Non-pigmented ciliary epithelial cell (primary cell): ENCODE measurements at places on chromosomes 6 and 20.

- no peak for DNase-seq
Observed at GRCh38 chr6:37429352-37429750, 3.7 kb upstream of the CMTR1 start.

DNA sequence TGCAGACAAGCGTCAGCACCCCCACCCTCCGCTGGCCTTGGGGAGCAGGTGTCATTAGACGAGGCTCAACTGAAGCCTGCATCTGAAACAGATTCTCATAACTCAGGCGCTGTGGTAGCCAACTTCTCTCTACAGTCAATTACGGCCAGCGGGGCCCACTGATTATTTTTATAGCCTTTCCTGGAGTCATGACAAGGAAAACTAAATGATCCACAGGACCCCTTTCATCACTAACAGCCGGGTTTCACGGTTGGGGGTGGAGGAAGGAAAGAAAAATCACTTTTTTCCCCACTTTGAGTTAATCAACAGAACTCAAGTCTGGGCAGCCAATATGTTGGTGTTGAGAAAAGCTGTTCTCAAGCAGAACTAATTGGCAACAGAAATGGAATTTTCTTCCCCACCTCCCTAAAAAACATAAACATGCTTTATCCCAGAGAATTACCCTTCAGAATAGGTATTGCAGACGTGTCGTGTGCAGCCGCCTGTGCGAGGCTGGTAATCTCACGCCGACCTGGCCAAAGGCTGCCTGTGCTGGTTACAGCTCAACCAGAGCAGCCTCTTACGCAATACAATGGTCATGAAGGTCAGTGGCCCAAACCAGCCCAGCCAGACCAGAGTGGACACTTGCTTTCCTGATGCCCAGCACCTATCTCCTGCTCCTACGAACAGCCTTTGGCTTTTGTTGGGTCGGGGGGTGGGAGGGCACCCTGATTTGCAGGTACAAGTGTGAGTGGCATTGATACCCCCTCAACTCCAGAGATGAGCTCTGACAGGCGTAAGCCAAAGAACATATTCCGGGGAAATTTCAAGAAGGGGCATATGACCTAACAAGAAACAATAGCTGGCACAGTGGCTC is 11.0 kb downstream of the RIPOR3 start:
- DNase-seq, result no peak

- no peak for DNase-seq
Observed at GRCh38 chr6:129055796-129056195, 172.9 kb downstream of the LAMA2 start.

DNA sequence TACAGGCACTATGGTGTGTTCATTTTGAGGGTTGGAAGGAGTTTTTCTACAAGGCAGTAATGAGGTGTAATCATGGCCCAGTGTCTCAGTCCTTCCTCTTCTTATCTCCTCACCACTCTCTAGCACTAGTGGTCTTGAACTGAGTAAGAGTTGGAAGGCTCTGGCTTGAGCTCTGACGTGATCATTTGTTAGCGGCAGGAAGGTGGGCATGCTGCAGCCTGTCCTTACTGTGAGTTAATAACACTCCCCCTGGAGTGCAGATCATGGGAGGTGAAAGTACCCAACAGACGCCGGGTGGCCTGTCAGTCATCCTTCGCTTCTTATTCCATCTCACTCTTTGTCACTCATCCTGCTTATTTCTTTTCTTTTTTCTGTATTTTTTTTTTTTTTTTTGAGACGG is 356.9 kb downstream of the CDKAL1 start:
- no peak for DNase-seq

- peak; percentile 3 for DNase-seq
Observed at GRCh38 chr6:55980627-55981211, 105.3 kb upstream of the BMP5 start.

DNA sequence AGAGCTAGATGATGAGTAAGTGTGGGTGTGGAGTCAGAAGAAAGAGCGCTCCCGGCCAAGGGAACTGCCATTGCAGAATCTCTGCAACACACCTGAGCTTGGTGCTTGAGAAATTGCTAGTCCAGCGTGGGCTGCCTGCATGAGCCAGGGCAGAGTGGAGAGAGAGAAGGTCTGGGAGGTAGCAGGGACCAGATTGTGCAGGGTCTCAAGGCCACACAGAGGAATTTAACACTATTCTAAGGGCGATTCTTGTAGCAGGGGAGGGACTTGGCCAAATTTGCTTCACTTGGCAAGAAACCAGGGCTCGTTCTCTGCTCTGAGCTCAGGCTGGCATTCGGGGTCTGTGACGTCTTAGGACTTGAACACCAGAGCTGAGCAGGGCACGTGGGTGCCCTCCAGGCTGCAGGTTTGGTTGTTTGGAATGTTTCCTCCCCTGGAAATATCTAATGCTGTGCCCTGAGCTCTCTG is 53.5 kb downstream of the BCAS4 start:
- DNase-seq, result no peak

- DNase-seq, result no peak
Observed at GRCh38 chr6:13425943-13426931, 61.2 kb downstream of the GFOD1 start.

- DNase-seq, result no peak
Observed at GRCh38 chr6:22466665-22467245, 102.6 kb upstream of the HDGFL1 start.

- DNase-seq, result no peak
Observed at GRCh38 chr6:160063771-160064413, 57.7 kb upstream of the SLC22A1 start.

DNA sequence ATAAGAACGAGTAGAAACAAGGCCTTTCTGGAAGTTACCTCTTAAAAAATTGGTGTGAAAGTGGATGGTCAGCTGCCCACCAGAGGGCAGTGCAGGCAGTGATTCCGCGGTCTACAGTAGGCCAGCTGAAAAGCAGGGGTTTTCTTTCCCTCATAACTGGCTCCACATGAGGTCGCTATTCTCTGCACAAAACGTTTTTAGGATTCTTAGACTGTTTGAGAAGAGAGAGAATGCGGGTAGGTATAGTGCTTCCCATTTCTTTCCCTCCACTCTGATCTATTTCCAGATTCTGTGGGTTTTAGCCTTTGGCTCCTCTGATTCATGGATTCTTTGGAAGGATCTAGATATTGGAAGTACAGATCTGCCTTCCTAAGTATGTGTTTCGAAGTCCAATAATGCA is 14.2 kb downstream of the FIG4 start:
- peak; percentile 78 for DNase-seq

DNA sequence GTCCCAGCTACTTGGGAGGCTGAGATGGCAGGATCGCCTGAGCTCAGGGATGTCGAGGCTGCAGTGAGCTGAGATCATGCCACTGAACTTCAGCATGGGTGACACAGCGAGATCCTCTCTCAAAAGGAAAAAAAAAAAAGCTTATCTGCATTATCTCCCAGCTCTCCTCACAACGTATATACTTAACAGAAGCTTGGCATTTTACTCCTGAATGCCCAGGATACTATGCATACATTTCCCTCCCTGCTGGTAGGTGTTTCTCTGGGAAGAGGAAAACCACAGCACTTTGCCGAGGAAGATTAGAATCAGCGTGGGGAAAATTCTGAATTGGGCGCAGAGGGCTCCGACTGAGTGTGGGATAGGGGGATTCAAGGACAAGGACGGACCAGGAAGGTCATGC is 800.6 kb downstream of the DHX35 start:
- DNase-seq, result no peak

GRCh38 chr6:6649824-6650349 is 61.4 kb downstream of the LY86 start:
- no peak for DNase-seq

- DNase-seq, result no peak
Observed at GRCh38 chr6:116458264-116458663, 2.9 kb upstream of the CALHM6 start.

DNA sequence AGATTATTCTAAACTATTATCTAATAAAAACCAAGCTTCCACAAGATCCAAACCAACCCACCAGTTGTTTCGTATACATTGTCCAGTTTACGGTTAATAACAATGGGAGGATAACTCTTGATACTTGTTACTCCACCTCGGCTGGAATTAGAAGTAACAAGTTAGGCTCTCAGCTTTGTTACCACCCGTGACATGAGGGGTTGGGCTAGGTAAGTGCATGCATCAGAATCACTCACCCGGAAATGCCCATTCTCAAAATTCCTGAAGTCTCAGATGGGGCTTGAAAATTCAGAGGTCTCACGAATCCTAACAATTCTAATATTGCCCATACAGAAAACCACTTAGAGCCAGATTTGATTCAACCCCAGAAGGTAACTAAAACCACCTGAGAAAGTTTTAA is 27.0 kb upstream of the SERPINB1 start:
- DNase-seq, result no peak

DNA sequence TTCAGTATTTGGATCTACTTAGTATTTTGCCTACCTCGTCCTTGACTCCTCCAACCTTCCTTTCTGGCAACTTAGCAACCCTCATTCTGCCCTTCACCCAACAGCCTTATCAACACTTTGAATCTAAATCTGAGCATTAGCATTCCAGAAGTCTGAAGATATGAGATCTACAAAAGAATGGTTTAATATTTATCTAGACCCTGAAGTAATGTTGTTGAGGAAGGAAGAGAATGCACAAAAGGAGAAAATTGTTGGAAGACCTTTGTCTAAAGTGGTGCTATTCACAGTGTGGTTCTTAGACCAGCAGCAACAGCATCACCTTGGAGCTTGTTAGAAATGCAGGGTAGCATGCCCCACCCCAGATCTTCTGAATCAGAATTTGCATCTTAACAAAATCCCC is 198.2 kb upstream of the PLCB4 start:
- DNase-seq, result no peak

DNA sequence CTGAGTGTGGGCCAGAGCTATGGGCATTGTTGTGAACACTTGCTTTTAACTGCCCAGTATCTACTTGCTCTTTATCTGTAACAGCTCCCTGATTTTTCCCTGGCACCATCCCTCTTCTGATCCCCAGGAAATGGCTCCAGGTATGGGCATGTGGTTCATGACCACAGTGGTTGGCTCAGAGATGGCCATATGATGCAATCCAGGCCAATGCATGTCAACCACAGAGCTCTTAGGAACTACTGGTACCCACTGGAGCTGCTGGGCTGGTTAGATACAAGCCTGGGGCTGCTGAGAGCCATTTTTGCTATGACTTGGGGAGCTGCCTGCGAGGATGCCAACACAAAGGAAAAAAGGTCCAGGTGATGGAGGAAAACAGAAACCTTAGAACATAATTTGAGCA is 55.6 kb downstream of the KCNB1 start:
- no peak for DNase-seq

DNA sequence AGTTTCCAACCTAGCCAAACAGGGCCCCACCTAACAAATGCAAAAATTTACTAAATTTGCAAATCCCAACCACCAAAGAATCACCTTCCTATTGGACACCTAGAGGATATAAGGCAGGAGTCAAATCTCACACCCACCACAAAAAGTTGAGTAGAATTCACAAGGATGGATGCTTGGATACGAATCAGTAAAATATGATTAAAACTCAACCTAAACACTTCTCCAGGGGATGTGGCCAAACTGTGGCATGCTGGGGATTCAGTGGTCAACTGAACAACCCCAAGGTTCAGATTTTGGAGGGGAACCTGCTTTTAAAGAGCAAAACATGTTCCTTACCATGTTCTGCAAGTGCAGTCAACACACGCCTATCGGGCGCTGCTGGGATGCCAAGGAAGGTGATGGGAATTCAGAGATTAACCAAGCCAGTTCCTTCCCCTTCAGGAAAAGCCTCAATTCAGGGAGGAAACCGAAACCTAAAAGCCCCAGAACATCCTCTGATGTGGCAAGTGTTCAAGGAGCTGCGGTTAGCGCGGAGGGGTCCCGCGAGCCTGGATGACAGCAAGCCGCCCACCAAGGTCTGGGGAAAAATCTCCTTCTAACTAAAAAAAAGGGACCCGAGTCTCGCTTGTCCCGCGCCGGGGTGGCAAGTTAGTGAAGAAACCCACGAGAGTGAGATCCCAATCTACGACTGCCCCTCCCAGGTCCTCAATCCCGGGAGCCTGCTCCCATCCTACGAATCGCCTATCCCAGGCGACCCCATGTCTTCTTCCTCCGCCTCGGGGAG is 902 bp downstream of the SAMHD1 start:
- DNase-seq, result no peak

DNA sequence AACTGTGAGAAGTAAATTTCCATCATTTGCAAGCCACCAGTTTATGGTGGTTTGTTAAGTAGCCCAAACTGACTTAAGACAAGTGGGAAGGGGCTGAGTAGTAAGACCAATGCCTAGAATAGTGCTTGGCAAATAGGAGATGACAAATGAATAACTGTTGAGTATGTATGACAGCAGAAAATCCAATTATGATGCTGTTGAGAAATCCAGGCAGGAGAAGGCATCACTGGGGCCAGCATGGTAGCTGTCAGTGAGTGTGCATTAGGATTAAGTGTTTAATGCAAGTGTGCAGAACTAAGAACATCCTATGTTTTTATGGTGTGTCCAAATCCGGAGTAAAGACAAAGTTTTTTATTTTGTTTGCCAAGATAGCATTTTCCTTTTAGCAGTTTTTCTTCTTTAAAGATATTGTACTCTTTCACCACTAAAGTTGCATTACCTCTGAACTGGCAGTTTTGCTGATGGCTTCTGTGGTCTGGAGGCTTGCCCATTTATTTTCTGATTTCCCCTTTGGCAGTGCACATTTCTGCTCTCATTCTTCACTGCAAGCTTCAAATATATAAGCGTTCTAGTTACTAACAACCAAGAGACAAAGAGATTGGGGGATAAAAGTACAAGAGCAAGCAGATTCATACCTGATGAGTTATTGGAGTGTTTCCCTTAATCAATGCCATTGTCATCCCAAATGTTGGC is 289.7 kb downstream of the KCNQ5 start:
- DNase-seq, result peak; percentile 2

GRCh38 chr6:165045631-165046030 is 263.8 kb downstream of the C6orf118 start:
- DNase-seq, result no peak

- DNase-seq, result no peak
Observed at GRCh38 chr20:64055893-64056638, 6.6 kb upstream of the SOX18 start.

DNA sequence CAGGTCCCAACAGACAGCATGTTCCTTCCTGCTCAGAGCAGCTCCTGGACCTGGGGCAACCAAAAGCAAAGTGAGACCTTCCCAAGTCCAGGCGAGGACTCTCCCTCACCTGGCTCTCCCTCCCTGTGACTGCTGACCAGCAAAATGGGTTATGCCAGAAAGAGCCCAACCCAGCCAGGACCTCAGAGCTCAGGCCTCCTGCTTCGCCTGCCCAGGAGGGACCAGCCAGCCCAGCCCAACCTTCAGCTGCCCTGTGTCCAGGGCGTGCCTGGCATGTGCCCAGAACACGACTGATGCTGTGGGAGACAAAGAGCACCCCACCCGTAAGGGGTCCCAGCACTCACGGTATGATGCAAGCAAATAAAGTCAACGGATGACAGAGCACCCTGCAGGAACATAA is 74.0 kb upstream of the CST7 start:
- DNase-seq, result no peak

- no peak for DNase-seq
Observed at GRCh38 chr20:31764641-31765305, 25.7 kb downstream of the TPX2 start.
